ENCODE measurements at places on chromosomes 11 and 22.

DNA sequence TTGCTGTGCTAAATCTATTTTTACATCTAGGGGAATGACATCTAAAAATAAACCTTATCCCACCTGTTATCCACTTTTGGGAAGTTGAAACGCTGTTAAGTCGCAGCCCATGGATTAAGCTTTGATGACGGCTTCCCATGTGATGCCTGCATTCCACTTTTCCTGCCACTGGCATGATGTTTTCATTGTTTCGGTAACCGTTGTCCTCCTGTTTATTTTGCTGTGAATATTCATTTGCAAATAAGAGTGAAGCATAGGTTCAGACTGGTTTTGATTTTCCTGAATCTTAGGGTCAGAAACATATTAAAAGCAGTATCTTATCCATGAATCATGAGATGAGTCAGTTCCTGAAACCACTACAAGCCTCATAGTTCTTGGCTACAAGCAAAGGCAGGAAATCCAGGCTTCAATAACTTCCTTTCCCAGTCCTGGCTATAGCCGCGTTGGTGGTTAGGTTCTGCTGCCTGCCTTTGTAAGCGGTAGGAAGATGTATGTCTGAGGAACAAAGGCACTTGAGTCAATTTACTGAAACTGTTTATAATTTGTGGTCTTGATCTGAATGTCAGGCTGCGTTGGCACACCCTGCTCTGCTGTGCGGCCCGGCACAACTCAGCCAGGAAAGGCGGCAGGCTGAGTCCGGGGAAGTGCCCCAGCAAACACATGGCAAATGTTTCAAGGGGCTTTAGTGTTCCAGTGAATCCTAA lies 19.4 kb downstream of the TEAD1 start:
- no peak for DNase-seq

DNA sequence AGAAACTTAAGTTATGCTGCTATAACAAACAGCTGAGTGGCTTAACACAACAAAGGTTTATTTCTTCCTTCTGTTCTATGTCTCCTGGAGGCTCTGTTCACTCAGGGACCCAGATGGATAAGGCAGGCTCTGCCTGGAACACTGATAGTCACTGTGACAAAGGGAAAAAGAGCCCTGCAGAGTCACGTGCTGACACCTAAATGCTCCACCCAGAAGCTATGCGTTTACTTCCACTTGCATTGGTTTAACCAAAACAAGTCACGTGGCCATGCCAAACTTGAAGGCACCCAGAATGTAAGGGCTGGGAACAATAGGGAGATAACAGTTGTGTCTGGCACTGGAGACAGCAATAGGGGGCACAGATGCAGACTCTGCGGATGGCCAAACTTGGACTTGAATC lies 3.4 kb upstream of the MS4A15 start:
- no peak for DNase-seq

DNA sequence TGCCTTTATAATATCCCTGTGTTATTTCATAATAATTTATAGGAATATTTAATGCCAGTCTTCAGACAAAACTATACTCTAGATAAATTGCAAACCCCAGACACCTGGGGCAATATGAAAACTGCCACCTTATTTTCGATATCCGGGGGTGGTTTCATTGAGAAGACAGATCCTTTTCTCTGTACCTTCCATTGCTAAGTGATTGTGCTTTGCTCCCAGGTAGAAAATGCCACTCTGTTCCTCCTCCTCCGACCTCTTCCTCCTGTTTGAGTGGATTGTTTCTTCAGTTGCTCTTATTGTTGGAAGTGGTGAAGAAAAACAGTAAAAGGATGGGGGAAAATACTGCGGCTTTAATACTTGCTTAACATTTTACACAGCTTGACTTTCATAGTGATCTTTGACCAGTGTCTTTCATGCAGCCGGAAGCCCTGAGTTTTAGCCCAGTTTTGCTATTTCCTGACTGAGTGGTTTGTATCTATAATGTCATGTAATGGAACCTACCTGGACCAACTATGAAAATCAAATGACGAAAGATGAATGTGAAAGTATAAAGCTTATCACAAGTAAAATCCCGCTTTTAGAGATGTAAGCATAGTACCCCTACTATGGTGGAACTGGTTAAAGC lies 5.6 kb upstream of the GRIK4 start:
- DNase-seq: no peak

- DNase-seq: no peak
Observed at GRCh38 chr11:45919806-45920530, 2.3 kb upstream of the PEX16 start.

GRCh38 chr11:124886476-124886875 lies 11.2 kb downstream of the ROBO4 start:
- no peak for DNase-seq

GRCh38 chr22:40157330-40157945 lies 20.3 kb upstream of the TNRC6B start:
- DNase-seq: no peak

GRCh38 chr11:35138606-35138942 lies 397 bp upstream of the CD44 start:
- DNase-seq: no peak

DNA sequence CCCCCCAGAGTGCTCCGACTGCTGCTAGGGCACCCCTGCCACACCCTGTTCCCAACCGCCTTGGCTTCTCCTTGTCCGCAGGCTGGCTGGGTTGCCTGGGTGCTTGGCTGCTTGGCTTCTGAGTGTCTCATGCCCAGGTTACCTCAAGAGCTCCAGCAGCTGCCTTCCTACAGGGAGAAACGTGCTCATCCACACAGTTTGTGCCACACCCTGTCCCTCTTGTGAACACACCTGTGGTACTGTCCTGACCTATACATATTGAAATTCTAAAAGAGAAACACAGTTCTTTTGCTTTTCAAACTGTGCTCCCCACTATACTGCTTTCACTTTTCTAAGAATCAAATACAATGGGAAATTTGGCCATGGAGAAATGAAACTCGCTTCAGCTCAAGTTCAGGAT lies 191.4 kb downstream of the DBX1 start:
- DNase-seq: no peak

- no peak for DNase-seq
Observed at GRCh38 chr11:131671320-131671719, 300.9 kb downstream of the NTM start.

DNA sequence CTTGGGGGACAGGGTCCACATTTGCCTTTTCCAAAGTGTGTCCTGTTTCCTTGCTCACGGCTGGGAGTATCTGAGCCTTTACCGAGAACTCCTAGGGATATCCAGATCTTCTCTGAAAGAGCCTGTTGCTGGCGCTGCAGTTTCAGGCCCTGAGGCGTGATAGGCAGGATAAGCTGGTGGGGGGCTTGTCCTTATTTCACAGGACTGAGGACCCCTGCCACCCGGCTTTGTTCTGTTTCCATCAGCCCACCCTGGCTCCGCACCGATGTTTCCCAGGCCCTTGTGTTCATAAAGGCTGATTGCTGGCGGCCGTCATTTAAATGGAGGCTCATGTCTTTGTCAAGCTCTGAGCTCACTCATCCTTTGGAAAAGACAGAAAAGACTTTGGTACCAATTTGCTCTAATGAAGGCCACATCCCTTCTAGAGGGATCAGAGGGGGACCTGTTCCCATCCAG lies 9.4 kb upstream of the NPTXR start:
- no peak for DNase-seq

GRCh38 chr22:48750826-48751440 lies 1076.7 kb downstream of the BRD1 start:
- no peak for DNase-seq

GRCh38 chr11:96481204-96481603 lies 91.4 kb downstream of the JRKL start:
- no peak for DNase-seq

DNA sequence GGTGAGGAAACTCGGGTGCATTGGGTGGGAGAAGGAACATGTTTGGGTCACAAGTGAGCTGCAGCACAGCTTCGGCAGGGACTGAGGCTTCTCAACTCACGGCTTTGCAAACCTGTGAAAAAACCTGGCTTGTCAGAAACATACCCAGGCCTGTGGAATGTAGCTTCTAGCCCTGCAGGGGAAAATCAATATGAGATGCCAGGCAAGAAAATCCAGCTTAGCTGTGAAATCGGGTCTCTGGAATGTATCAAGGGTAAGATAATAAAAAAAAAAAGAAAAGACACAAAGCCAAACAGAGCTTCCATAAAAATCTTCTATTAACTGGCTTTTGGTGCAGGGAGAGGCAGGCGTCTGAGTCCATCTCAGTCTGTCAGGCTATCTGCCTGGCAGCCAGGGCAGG lies 28.5 kb downstream of the UQCR10 start:
- no peak for DNase-seq

DNA sequence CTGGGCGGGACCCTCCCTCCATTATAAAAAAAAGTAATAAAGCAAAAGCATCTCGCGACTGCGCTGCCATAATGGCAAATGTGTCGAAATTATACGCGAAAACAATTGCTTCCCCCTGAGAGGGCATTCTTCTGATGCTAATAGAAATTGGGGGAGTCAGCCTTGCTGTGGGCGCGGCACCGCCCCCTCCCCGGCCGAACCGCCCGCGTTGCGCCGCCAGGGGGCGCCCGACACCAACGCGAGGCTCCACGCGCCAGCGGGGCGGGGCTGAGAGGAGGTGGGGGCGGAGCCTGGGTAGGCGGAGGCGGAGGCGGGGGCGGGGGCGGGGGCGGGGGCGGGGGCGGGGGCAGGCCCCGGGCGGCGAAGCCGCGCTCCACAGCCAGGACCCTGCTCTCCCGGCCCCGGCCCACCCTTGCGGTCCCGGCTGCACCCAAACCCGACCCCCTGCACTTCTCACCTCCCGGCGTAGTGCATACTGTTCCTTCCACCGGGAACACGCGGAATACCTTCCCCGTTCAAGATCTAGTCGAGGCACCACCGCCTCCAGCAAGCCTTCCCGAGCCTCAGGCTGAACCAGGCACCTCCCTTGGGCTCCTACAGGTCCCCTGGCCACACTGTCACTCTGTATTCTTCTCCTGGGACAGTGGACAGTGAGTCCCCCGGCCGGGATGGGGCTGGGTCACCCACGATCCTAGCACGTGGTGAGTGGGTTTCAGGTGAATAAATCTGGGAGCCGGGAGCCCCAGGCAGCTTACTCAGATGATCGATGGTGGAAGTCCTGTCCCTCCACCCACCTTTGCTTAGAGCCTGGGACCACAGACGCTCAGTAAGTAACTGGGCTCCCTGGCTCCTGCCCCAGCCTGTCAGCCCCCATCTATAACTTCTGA lies 15.5 kb upstream of the UPK3A start:
- DNase-seq: no peak

- no peak for DNase-seq
Observed at GRCh38 chr11:61157743-61158142, 3.5 kb downstream of the VPS37C start.

DNA sequence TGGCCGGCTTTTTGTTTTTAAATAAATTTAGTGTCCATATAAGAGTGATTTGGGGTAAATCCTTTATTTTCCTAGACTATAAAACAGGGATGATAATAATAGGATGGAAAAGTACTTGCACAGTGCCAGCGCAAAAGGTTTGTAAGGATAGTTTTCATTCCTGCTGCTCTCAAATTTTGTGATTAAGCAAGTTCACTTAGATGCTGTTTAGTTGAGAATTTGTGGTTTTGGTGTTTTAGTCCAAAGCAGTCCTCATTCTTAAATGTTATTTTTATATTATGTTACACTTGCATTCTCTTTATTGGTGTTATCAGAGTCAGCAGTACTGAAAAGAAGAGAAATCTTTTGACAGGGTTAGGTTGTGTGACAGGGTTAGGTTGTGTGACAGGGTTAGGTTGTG lies 47.9 kb downstream of the PPP6R3 start:
- DNase-seq: no peak

DNA sequence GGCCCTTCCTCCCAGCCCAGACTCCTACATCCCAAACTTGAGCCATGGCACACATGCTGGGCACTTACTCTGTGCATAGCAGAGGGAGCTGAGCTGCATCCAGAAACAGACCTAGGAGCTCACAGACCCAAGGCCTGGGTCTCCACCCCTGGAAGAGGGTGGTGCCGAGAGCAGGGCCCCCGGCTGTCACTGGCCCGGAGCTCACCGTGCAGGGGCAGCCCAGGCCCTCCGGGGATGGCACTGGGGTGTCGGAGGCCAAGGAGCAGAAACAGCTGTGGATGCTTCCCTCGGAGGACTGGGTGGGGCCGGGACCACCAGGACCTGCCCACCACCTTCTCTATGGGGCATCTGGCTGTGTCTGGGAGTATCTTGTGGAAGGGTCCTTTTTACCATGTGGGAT lies 4.3 kb upstream of the APOBEC3A start:
- no peak for DNase-seq

DNA sequence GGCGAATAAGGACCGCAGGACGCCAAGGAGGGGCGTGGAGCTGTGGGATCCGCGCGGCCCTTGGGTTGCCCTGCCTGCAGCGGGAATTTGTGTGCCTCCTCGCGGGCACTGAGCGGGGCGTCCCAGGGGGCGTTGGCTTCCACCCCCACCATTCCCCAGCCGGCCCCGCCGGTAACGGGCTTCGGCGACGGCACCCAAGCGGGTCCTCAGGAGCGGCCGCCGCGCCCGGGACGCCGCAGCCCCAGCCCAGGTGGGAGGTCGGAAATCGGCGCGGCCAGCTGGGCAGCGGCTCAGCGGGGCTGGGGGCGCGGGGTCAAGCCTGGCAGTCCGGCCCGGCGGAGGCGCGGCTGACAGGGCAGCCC lies 320 bp downstream of the CLTCL1 start:
- no peak for DNase-seq

DNA sequence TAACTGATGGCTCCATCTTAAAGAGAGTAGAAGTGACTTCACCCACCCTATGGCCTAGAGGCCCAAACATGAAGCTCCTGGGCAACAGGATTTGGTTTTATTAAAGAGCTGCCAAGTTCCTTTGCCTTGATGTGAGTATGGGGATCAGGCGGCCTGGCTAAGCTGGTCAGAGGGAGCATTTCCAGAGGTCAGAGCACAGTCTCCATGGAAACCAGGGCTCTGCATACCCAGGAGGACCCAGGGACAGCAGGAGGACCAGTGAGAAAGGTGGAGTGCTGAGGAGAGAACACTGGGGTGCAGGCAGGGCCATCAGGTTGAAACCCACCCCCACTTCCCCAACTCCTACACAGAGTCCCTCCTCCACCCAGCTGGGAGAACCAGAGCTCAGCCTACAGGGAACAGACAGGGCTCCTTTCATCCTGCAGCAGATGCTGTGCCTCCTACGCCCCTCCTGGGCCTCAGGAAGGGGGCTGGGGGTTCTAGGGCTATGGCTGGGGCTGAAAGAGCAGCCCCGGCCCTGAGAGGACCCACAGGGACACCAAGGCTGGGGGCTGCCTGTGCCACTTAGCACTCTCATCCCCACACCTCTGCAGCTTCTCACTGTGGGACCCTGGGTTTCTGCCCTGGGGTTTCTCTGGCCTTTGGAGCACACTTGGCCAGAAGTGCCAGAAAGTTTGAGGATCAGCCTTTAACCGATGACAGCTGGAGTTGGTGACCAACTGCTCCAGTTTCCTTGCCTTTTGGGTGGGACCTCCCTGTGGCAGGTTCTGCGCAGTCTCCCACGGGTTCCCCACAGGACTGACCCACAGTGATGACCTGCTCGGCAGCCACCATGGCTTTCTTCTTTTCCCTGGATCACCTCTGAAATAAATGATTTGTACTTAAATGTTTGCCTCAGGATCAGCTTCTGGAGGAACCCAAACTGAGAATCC lies 13.8 kb upstream of the P2RY6 start:
- no peak for DNase-seq

DNA sequence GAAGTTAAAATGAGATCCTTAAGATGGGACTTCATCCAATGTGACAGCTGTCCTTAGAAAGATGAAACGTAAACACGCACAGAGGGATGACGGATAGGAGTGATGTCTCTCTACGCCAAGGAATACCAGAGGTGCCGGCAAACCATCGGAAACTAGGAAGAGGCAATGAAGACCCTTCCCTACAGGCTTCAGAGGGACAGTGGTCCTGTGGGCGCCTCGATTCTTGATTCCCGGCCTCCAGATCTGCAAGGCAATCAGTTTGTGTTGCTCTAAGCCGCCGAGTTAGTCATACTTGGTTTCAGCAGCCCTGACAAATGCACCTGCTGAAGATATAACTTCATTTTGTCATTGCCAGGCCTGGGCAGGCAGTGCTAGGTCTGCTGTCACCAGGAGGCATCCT lies 1455.1 kb downstream of the TBC1D22A start:
- no peak for DNase-seq

Data from SIG-M5 (cell line).